ENCODE measurements at places on chromosomes 3 and 15.

GRCh38 chr3:108283006-108283405, 13.3 kb upstream of the HHLA2 start:
- DNase-seq, result no peak

GRCh38 chr3:38163117-38163840, 2.1 kb upstream of the OXSR1 start:
- DNase-seq, result no peak

- no peak for DNase-seq
Observed at GRCh38 chr3:138114431-138114918, 933 bp downstream of the DZIP1L start.

- no peak for DNase-seq
Observed at GRCh38 chr3:78642226-78643035, 1125.4 kb downstream of the ROBO1 start.

GRCh38 chr3:161602475-161602874, 105.9 kb downstream of the OTOL1 start:
- no peak for DNase-seq

- DNase-seq, result no peak
Observed at GRCh38 chr3:186260726-186261125, 101.3 kb downstream of the DGKG start.

- no peak for DNase-seq
Observed at GRCh38 chr3:65837604-65838003, 201.1 kb downstream of the MAGI1 start.

GRCh38 chr15:96790004-96790403, 459.5 kb downstream of the NR2F2 start:
- DNase-seq, result no peak

DNA sequence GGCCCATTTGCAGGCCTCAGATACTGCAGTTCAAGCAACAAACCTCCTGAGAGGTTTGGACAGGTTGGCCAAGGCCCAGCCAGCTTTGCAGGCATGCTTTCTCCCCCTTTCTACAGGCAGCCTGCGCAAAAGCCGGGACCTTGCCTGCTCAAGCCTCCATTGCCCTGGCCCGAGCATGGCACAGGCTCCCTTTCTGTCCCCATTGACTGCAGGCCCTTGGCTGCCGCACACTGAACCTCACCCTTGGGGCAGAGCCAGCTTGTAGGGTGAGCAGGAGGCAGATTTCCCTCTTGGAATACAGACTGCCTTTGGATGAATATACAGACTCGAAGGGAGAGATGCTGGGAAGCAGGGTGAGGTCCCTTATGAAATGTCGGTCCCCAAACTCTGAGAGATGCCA, 461.7 kb upstream of the PROK2 start:
- peak; percentile 30 for DNase-seq

GRCh38 chr3:55467099-55467498, 20.0 kb downstream of the WNT5A start:
- DNase-seq, result no peak

DNA sequence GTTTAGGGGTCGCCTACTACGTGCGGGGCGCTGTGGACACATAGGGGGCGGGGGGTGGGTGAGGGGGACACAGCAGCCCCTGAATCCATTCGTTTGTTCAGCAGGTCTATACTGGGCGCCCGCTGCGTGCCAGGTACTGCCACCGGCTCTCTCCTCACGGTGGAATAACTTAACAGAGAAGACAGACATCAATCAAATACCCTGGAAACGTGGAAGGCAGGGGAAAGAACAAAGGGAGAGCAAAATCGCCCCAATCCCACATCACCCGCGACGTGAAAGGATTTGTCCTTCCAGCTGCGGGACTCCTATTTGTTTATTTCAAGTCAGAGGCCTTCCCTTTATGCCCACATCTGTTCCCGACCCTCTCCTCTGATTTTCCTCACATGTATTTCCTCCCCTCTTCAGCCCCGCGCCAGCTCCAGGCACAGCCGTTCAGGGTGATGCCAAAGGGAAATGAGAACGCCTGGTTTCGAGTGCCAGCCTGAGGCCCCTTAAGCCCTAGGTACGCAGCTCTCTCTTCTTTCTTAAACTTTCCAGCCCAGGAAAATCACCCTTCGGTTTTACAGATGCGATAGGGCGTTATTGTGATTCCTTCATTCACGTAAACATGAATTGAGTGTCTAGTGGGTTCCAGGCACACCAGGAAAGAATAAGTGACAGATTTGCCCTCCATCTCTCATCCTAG, 726 bp upstream of the PROK2 start:
- no peak for DNase-seq

DNA sequence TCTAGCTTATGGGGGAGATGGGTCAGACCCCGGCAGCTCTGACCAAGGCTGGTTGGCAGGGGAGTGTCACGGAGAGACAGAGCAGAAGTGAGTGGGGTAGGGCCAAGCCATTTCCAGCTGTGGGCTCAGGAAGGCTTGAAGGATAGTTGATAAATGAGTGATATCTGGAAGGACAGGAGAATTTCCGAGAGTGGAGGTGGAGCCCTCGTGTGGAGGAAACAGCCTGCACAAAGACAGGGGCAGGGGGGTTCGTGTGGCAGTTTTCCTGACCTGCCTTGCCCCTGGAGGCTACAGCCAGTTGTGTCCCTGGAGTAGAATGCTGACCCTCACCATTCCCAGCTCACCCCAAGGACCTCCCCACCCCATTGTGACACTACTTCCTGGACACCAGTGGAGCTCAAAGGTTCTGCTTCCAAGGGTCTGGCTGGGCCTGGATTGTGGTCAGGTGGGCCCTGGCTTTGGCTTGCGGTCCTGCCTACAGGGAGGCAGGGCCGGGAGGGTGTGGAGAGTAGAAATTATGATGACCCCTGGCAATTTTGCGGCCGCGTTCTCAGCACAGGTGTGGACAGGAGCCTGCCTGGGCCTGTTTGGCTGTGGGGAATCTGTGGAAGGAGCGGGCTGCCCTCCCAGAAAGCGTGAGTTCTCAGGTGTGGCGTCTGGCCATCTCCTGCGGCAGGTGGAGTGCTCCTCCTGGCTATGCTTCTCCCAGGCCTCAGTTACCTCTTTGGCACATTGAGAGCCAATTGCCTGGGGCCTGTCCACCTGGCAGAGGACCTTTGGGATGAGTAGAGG, at the start of gene SLC22A14:
Gene SLC22A14 (plus strand): TSS at position 400 of the 792 bp plus-strand sequence. CDS start 23,733 bp downstream, outside the sequence.
- peak; percentile 0 for DNase-seq

DNA sequence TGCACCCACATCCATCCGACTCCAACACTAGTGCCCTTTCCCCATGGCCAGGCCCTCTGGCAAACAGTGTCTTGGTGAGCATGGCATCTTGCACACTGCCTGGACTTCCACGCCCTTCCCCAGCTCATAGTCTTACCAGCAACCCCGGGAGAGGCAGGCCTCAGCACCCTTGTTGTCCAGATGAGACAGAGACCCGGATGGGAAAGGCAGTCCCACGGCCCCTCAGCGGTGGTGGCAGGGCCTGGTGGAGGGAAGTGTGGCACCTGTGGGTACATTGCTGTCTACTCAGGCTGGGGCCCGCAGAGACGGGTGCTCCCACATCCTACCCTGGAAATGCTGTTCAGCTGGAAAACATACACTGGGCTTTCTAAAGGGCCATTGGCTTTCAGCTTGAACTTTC, 28.4 kb downstream of the HDAC11 start:
- no peak for DNase-seq

DNA sequence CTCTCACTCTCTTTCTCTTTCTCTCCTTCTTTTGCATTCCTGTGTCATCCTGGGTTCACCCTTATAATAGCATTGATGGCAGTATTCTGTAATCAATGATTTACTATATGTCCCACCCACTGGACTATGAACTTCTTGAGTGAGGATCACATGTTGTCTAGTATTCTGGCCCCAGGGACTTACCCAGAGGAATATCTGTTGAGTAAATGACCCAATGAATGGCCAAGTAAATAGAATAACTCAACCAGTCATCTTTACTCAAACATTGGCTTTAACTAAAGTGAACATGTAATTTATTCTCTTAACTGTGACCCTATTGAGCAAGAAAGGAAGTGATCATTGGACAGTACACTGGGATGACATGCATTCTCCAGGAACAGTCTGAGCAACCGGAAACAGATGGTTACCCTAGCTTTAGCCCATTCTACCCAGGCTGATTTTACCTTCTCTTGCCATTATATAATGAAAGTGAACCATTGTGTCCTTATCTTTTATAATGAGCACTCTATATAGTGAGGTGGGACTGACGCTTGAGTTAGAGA, 94.5 kb upstream of the SOX14 start:
- no peak for DNase-seq

GRCh38 chr3:73469331-73469730, 155.4 kb downstream of the PDZRN3 start:
- DNase-seq, result no peak

GRCh38 chr3:127427666-127428065, 139.8 kb upstream of the PRR20G start:
- no peak for DNase-seq

- DNase-seq, result no peak
Observed at GRCh38 chr3:147735616-147736015, 326.5 kb downstream of the ZIC1 start.

GRCh38 chr3:65500398-65501306, 538.1 kb downstream of the MAGI1 start:
- no peak for DNase-seq

GRCh38 chr3:129056451-129057173, 4.0 kb upstream of the GP9 start:
- DNase-seq, result no peak

- no peak for DNase-seq
Observed at GRCh38 chr3:158103081-158103886, 2.9 kb downstream of the SHOX2 start.

- DNase-seq, result no peak
Observed at GRCh38 chr15:84604826-84605553, 4.2 kb downstream of the ZSCAN2 start.

Data from NCI-H446 (cell line).